Stimulated activated CD8-positive, alpha-beta memory T cell treated with anti-CD3 and anti-CD28 coated beads, Interleukin-12 subunit alpha, Interleukin-12 subunit beta, amount 100 ng/mL, for 4 hours (primary cell): ENCODE measurements at places on chromosomes 2 and 18.

DNA sequence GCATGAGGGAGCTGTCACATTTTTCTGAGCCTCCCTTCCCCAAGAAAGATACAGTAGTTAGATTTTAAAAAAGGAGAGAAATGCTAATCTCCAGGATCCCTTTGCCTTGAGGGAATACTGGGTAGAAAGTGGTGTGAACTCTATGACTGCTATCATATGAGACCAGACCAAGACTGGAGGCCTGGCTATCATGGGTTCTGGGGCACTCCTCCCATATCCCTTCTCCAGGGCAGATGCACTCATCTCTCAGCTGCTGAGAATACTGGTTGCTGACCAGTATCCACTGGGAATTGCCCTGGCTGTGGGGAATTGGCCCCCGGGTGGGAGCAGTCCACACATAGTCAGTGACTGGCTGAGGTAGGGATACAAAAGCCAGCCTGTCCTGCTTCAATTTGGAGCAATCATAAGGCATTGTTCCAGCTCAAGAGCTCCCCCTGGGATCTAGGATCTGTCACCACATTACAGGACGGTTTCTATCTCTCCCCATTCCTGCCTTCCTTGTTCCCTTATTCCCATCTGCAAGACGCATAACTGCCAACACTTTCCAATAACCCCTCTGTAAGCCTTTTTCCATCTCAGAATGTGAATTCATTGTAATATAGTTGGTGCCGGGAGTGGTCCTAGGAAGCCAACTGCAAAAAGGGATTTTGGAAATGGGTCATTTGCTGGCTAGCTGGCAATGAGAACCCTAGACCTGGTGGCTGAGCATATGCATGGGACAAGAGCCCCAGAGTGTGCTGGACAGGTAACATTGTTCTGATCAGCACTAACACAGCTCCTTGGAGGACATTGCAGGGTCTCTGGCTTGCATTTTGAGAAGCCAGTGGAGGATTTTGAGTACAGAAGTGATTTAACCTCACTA, 35.4 kb upstream of the REEP1 start:
- DNase-seq: no peak

DNA sequence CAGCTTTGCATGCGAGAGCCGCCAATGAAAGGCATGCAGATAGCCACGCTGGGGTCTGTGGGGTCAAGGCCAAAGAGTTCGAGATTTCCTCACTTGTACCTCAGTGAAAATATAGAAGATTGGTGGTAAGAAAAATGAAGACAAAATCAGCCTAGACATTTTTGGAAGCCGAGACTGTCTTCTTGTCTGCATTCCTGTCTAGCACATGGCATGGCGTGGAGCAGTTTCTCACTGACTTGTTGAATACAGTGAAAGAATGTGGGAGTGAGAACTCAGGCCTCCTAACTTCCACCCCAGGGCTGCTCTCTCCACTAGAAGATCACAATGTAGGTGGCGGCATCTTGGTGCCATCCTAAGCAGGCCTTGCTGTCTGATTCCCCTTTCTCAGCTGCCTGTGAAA, 740.8 kb upstream of the HS6ST1 start:
- no peak for DNase-seq

GRCh38 chr2:79846878-79847277, 334.0 kb downstream of the CTNNA2 start:
- DNase-seq: no peak

GRCh38 chr2:79835911-79836310, 323.1 kb downstream of the CTNNA2 start:
- DNase-seq: no peak

GRCh38 chr2:17043173-17043572, 377.5 kb upstream of the CYRIA start:
- no peak for DNase-seq

DNA sequence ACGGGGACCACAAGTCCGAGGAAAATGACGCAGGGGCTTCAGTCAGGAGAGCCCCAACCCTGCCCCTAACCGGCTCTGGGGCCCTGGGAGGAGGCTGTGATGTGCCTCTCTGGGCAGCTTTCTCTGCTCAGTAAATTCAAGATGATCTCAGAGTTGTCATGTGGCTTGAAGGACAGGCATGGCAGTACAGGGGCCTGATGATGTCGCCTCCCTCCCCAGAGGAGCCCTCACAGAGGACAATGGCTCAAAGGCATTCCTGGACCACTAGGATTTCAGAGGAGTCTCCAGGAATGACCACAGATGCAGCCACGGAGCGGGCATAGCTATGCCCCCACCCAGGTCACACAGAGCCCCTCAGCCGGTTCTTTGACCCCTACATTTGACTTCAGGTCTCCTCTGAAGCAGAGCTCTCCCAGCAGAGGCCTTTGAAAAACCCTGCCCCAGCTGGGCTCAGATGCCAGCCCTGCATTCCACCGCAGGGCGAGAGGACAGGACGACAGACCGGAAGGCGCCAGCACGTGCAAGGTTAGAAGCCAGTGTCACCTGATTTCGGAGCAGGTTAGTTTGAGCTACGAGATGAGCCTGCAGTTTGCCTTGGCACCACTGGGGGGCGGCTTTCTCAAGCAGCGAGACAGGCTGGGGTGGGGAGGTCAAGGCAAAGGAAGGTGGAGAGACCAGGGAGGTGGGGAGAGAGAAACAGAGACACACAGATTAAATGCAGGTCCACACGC, 39.2 kb downstream of the BIN1 start:
- DNase-seq: peak; percentile 42
